RPMI7951 (cell line): ENCODE measurements at places on chromosomes 7 and 10. TPM values are rescaled to one million over a fixed set of nuclear protein-coding genes. Genes with fewer than 3 reads are reported as not detected.

MORN4 gene
- total RNA-seq, result 2.2 and 3.7 TPM in 2 replicates

CTNNA3 gene
- not detected in 2 replicates for total RNA-seq

GHRHR gene
- not detected in 2 replicates for total RNA-seq

DNA sequence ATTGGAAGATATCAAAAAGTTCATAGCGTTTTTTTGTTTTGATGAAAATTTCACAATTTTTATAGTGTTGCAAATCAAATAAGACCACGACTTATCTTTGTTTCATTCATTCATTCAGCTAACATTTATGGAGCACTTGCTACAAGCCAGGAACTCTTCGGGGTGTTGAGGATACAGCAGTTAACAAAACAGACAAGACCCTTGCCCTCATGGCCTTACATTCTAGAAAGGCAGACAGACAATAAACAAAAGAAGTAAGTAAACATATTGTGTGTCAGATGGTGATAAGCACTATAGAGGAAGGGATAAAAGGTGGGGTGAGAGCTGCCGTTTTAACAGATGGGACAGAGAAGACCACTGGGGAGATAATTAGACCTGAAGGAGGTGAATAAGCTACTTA lies 41.6 kb upstream of the GSAP start:
- no peak for DNase-seq

DNA sequence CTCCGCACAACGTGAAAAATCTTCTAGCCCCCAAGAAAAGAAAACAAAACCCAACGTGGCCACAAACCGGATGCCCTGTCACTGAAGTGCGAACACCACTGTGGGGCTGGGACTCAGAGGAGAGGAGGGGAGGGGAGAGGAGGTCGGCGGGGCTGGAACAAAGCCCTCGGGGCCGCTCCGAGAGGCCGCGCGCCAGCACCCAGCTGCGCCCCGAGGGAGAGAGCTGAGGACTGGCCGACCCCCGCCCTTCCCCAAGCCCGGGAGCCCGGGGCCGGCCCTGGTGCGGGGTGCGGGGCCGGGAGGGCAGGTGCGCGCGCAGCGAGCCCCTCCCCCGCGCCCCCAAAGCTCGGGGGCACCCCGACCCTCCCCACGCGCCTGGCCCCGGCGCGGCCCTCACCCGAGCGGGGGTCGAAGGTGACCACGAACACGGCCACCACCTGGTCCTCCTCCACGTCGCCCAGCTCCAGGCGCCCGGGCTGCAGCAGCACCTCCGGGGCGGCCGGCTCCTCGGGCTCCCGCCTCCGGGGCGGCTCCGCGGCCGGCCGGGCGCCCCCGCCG lies 398 bp downstream of the DENND11 start:
- peak; percentile 32 for DNase-seq

DNA sequence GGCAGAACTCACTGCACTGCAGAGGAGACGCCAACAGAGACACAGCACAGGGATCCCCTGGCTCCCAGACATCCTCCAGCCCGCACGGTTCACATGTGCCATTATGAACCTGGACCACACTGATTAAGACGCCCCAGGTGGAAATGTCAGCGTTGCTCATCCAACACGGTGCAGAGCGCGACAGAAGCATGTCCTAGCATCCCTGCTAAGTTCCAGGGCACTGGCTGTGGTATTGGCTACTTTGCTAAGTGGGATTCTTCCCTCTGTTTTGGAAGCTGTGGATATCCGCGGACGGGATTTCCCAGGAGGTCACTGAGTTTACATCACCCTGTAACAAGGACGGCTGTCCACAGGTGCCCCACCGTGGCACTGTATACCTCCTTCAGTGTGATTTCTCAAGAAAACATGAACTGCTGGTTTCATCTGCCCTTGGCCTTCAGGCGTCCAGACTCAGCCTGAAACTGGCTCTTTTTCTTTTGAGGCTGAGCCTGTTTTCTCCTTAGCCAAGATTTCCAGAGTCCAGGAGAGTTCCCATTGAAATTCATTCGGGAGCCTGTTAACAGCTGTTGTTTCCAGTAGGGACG lies 324.0 kb downstream of the WDR37 start:
- DNase-seq, result no peak

- DNase-seq, result peak; percentile 86
Observed at GRCh38 chr7:39811161-39811614, 138.9 kb upstream of the CDK13 start.

GRCh38 chr10:5283305-5284158 lies 81.2 kb upstream of the UCN3 start:
- peak; percentile 70 for DNase-seq
